ENCODE measurements at places on chromosomes 13 and 19. TPM values are rescaled to one million over a fixed set of nuclear protein-coding genes. Genes with fewer than 3 reads are reported as not detected.

DNA sequence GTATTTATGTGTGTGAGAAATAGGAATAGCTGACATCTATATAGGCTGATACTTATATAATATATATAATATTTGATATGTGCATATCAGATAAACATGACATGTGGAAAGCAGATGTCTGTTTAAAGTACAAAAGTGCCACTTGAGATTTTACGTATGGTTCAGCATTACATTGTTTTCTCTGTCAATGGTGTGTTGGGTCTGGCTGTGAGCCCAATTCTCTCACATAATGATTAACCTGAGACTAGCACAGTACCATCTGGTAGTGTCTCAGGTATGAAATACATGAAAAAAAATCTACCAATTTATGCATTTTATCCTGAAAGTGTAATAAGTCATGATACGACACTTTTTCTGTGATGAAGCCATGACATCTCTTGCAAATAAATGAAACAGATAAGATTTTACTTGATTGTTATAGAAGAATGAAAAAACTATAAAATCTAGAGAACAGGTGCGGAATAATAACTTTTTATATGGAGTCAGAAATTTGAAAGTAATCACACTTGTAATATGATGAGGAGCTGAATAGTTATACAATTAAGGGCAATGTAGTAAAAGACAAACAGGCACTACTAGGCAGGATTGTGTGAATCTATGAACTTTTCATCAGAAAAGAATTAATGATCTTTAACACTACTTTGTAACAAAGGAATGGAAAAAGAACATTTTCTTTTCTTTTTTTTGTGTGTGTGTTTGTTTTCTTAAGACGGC is 1405.0 kb downstream of the OLFM4 start:
- no peak overlapping the region for H3K4me3 ChIP-seq
- no peaks in the 10 kb centered on the region for H3K36me3 ChIP-seq
- peak; percentile 58 for DNase-seq
- no peaks in the 10 kb centered on the region for H3K4me1 ChIP-seq
- no peak overlapping the region for H3K27ac ChIP-seq

The MLNR gene
- 0.08 TPM for polyA plus RNA-seq

GRCh38 chr13:106151056-106151699 is 384.3 kb downstream of the EFNB2 start:
- H3K4me1 ChIP-seq, result peaks cover 10% of the 10 kb centered on the region
- DNase-seq, result no peak
- no peaks in the 10 kb centered on the region for H3K36me3 ChIP-seq
- H3K4me3 ChIP-seq, result no peak overlapping the region

The APOE gene
- polyA plus RNA-seq, result 72.2 TPM

GRCh38 chr19:45601524-45602374 is at the start of gene GPR4:
Gene GPR4 (minus strand): TSS chr19:45602212. CDS start chr19:45591866, 10,346 bp downstream.
- peaks cover 23% of the 10 kb centered on the region for H3K4me1 ChIP-seq
- peaks cover 75% of the 10 kb centered on the region for H3K27me3 ChIP-seq
- peak within 1 kb of the TSS; percentile 33 for H3K4me3 ChIP-seq
- no peak for DNase-seq
- no peaks in the 10 kb centered on the region for H3K36me3 ChIP-seq

The PRRG2 gene
- polyA plus RNA-seq, result 9.0 TPM

GRCh38 chr13:42056583-42056982 is 8.1 kb downstream of the DGKH start:
- H3K4me3 ChIP-seq, result no peak overlapping the region
- no peaks in the 10 kb centered on the region for H3K27me3 ChIP-seq
- H3K27ac ChIP-seq, result peak overlapping the region; percentile 10
- DNase-seq, result no peak
- no peaks in the 10 kb centered on the region for H3K36me3 ChIP-seq

The FBXO17 gene
- 6.6 TPM for polyA plus RNA-seq

GRCh38 chr13:24802074-24802473 is 38.1 kb downstream of the RNF17 start:
- no peaks in the 10 kb centered on the region for H3K27me3 ChIP-seq
- H3K4me1 ChIP-seq, result no peaks in the 10 kb centered on the region

- H3K36me3 ChIP-seq, result peaks cover 69% of the 10 kb centered on the region
- H3K4me3 ChIP-seq, result no peak overlapping the region
- H3K27me3 ChIP-seq, result no peaks in the 10 kb centered on the region
- no peak for DNase-seq
- H3K27ac ChIP-seq, result no peak overlapping the region
These were observed 9.9 kb upstream of the MEX3D start for GRCh38 chr19:1577929-1578618.

The FLT1 gene
- 1.00 TPM for polyA plus RNA-seq

DNA sequence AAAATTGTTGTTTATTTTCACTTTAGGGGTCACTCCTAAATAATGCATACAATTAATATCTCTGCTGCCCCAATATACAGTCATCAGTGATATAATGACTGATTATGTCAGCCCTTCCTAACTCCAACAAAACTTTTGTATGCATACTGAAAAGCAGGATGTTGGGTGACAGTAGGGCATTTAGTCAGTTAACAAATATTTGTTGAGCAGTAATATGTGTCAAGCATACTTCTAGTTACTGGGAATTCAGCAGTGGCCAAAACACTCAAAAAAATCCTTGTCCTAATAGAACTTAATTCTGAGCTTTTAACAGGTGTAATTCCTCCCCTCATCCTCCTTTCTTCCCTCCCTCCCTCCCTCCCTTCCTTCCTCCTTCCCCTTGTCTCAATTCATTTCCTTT is 560.7 kb upstream of the KLHL1 start:
- H3K36me3 ChIP-seq, result no peaks in the 10 kb centered on the region
- no peaks in the 10 kb centered on the region for H3K4me1 ChIP-seq
- no peak for DNase-seq
- H3K27ac ChIP-seq, result no peak overlapping the region

GRCh38 chr19:17086834-17087233 is 11.3 kb downstream of the MYO9B start:
- H3K36me3 ChIP-seq, result no peaks in the 10 kb centered on the region
- DNase-seq, result no peak
- H3K27ac ChIP-seq, result no peak overlapping the region
- peaks cover 21% of the 10 kb centered on the region for H3K4me1 ChIP-seq
- H3K4me3 ChIP-seq, result no peak overlapping the region
- no peaks in the 10 kb centered on the region for H3K27me3 ChIP-seq

DNA sequence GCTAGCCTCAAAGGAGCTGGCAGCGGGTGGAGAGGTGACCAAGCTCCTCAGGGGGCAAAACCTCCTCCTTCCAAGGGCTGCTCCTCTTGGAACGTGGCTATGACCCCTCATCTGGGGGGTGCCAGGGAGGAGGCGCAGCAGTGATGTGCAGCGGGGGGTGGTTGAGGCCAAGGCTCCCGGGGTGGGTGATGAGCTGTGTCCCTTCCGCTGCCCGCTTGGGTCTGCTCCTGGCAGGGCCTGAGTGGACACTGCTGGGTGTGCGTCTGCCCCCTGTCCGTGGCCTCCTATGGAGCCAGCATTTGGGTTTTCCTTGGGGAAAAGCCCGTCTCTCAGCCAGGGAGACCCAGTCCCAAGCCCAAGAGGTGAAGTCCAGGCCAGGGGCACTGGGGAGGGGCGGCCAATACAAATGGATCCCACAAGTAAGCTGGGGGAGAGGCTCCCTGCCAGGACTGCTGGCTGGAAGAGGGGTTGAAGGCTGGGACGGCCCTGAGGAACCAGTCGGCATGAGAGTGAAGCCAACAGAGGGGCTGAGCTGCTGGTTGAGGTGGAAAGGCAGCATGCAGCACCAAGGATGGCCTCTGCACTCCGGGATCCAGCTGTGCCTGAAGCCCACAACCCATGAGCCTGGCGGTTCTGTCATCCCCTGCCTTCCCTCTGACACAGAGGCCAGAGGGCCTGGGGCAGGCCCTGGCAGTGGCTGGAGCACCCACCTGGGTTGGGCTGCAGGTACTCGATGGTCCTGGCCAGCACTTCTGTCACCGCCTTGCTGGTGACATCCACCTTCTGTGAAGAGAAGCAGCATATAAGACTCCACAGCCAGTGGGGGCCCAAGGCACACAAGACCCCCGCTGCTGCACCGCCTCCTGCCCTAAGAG is 22.7 kb downstream of the MPND start:
- H3K4me1 ChIP-seq, result peaks cover 48% of the 10 kb centered on the region
- H3K4me3 ChIP-seq, result no peak overlapping the region
- no peak overlapping the region for H3K27ac ChIP-seq
- peaks cover 64% of the 10 kb centered on the region for H3K36me3 ChIP-seq

The GFY gene
- polyA plus RNA-seq, result not detected

The PRR22 gene
- polyA plus RNA-seq, result 7.8 TPM

DNA sequence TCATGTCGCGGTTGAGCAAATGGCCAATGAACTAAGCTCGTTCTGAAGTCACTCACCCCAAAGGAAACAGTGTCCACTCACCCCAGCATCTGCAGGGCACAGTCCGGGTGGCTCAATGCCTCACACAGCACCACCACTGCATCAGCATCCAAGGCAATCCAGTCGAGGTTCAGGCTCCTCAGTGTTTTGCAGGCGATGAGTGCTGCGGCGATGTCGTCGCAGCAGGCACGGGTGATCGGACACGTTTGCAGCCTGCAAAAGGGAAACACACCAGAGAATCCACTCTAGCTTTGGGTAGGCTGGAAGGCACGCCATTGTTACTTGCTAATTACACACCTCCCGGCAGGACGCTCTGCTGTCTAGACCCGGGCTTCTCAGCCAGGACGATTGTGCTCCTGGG is 26.5 kb downstream of the NLRP9 start:
- H3K27ac ChIP-seq, result no peak overlapping the region
- DNase-seq, result no peak

The B3GLCT gene
- polyA plus RNA-seq, result 0.76 TPM

Measured in stomach (tissue), 19 donors.